ENCODE measurements at places on chromosomes 5 and 9.

DNA sequence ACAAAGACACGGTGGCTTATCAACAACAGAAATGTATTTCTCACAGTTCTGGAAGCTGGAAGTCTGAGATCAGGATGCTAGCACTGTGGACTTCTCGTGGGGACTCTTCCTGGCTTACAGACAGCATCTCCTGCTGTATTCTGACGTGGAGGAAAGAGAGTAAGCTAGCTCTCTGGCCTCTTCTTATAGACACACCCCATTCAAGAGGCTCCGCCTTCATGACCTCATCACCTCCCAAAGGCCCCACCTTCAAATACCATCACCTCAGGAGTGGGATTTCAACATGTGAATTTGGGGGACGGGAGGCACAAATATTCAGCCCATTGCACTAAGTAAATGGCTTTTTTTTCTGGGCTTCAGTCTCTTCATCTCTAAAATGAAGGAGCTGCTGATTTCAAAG, 27.6 kb downstream of the KCNMB1 start:
- no peak for DNase-seq

GRCh38 chr9:124018730-124019697, 7.4 kb downstream of the LHX2 start:
- no peak for DNase-seq

DNA sequence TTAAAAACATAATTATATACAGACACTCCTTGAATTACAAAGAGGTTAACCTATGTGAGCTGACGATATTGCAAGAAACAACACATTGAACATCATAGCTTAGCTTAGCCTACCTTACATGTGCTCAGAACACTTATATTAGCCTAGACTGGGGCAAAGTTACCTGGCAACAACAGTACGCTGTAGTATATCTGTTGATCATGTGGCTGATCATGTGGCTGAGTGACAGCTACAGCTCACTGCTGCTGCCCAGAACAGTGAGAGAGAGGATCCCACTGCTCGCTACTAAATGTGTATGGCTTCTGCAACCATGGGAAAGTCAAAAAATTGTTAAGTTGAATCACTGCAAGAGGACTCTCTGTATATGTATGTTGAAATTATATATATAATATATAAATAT, 169.9 kb downstream of the CDH9 start:
- DNase-seq = no peak

DNA sequence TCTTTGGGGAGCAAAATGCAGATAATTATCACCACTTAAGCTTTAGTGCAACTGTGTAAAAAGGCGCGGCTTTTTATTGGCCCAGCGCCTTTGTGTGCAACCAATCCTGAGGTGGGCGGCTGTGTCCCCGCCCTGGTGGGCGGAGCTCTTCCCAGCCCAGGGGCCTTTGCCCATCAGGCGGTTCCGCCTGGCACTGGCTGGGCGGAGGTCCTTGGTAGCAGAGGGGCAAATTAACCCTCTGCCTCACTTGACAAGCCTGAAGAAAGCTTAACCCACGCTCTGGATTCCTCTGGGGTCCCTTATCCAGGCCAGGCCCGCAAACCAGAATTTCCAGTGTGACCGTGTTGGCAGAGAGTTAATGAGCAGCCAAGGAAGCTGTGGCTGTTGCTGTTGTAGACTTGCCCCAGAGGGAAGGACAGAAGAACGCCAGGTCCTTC, 12.8 kb upstream of the NIPAL4 start:
- no peak for DNase-seq

DNA sequence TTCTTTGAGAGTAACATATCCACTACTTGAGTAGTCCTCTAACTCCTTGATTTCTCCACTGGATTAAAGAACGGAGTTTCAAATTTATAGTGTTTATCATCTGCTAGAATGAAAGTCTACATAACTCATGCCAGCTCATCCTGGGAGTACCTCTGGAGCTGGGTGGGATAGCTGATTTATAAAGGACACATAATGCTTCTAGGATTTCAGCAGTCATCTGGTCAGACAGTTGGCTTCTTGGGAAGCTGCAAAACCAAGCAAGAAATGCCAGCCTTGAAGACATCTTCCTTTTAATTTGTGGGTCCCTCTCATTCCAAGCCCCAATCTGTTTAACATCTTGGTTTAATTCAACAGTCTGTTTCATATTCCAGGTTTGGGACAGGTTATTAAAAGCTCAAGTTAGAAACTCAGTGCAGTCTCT, 3.2 kb downstream of the GALNT10 start:
- no peak for DNase-seq

GRCh38 chr9:136944212-136944518, 373 bp downstream of the FBXW5 start:
- no peak for DNase-seq

GRCh38 chr9:89611425-89611824, 6.6 kb downstream of the GADD45G start:
- no peak for DNase-seq

DNA sequence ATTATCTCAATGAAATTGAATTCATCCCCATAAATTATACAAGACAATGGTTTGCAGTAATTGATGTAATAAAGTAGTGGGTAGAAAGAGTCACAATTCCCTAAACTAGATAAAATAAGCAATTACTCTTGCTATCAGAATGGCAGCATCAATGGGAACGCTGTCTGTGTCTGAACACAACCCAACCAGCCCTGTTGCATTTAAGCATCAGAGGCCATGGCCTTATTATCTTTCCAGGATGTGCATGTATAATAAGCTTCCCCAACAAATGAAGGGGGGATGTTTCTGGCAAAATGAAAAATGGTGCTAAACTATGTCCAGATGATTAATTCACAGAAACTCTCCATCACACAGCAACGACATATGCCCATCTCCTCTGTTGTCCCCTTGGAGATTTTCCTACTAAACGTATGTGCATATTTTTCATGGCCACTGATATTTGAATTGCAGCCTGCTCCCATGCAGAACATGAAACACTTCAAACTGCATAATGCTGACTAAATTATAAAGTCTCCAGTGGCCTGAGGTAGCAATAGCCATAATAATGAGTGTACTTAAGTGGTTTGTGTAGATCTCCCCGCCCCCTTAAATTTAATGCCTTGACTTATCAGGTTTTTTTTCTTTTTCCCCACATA, 306.9 kb upstream of the ADAMTS16 start:
- DNase-seq = no peak

GRCh38 chr5:81749561-81750307, 1.2 kb downstream of the SSBP2 start:
- DNase-seq = peak; percentile 73

GRCh38 chr5:42338136-42338535, 85.1 kb upstream of the GHR start:
- no peak for DNase-seq

DNA sequence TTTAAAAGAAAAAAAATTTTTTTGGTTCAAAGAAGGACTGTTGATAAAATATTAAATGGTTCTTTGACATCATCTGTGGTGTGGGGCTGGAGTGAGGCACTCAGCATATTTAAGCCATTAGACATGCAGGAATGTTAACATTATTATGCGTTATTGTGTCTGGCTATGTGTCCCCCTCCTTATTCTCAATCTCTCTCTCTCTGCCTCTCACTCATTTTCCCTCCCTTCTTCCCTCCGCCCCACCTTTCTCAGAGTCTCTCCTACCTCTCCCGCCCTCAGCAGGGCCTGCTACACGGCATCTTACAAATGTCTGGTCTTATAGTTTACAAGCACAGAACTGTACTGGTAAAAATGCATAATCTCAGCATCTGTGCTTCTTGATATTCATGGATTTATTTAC, 287.8 kb upstream of the TMEM161B start:
- DNase-seq = no peak

- DNase-seq = no peak
Observed at GRCh38 chr9:97502222-97502983, 937 bp downstream of the TMOD1 start.

DNA sequence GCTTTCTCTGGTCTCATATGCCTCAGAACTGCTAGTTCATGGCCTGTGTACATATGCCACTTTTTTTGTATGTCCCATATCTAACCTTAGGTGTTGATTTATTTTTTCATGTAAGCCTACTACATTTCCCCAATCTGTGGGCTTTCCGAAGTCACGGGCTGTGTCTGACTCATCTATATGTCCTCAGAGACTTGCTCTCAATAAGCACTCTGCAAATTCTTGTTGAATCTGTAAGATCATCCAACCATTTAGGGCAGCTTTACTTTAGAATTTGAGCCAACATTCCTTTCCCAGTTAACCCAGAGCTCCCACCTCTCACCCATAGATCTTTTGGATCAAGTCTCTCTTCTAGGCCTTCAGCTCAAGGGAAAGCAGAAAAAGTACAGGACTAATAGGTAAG, 263.4 kb downstream of the SEC61B start:
- no peak for DNase-seq

DNA sequence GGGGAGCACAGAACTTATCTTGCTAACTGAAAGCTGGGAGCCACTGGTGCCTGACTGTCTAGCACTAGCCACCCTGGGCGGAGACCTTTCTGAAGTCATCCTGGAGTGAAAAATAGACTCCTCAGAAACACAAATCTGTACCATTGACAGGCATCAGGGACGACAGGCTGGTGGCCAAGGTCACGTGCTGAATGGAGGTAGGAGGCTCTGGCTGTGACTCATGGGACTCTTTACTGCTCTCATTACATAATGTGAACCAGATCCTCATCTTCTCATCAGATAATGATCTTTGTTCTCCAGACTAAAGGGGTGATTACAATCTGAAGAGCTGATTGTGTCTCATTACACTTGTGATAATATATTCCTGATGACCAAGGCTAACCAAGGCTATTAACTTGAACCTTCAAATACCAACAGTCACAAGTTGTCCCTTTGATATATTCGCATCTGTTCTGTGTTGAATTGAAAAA, 91.8 kb downstream of the SEMA5A start:
- DNase-seq = no peak

DNA sequence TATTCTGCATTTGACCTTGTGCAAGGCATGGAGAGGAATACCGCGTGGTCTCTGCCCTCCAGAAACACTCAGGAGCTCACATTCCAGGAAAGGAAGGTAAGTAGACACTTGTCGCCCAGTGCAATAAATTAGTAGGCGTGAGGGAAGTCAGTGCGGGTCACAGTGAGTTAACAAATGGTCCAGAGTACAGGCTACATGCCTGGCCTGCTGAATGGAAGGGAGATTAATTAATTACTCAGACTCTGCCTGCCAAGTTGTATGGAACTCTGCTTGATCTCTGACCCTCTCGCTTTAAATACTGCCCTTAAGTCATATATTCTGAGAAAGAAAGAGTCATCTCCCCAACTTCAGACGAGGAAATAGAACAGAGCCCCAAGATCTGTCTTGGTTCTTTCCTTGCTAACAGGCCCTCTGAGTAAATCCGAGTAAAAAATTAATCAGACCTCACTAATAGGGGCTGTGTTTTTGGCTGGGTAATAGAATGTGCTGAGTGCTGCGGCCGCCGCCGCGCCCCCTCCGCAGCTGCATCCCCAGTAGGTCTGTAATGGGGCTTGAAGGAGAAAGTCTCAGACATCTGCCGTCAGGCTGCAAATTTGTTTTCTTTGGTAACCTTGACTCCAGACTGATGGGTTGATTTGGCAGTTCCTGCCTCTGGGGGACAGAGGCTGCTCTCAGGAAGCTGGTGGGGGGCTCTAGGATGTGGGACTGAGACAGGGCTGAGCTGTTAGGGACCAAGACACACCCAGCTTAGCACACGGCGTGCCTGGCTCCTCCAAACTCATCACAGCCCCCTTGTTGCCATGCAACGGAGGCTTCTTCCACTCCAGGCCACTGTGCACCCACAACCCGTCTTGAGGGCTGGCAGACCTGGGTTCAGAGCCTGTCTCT, 144.4 kb downstream of the NSG2 start:
- DNase-seq = no peak

DNA sequence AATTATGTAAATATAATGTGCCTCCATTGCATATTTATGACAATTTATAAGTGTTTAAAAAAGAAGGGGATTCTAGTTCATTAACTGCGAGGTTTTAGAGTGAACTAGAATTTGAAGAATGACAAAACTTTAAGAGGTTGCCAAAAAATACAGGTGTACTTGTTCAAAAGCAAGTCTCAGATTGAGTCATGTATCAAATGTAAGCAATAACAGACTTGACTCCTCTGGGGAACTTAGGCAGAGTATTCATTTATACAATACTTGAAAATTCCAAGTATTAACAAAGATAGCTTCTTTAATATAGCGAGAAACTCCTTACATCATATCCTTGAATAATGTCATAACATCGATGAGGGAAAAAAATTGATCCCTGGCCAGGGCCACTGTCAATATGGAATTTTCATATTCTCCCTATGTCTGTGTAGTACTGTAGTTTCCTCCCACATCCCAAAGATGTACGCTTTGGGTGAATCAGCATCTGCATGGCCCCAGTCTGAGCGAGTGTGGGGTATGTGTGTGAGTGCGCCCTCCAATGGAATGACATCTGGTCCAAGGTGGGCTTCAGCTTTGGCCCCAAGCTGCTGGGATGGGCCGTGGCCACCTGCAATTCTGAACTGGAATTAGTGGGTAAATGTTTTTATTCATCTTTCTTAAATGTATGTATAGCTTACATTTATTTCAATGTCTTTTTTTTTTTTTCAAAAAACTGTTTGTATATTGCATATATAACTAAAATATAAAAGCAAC, 70.1 kb downstream of the RIC1 start:
- DNase-seq = no peak

DNA sequence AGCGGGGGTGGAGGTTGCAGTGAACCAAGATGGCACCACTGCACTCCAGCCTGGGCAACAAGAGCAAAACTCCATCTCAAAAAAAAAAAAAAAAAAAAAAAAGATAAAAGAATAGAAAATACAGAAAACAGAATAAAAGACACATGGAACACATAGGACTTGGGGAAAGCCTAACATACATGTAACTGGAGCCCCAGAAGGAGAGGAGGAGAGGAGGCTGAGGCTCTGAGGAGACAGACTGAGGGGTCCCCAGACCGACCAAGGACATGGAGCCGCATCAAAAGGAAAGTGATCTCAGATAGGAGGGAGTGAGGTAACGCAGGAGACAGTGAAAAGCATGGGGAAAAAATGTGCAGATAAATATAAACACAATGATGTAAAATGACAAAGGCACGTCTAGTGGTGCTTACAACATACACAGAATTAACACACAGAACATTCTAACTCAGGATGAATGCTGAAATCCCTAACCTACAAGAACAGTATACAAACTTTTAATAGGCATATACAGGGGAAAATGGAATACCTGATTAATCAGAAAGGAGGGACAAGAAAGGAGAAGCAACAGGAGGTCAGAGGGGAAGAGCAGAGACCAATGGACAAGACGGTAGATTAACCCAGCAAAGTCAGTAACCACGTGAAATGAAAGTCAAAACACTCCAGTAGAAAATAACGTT, 65.2 kb upstream of the UBAC1 start:
- DNase-seq = no peak

- no peak for DNase-seq
Observed at GRCh38 chr5:54186912-54187445, 123.4 kb downstream of the ARL15 start.

Measured in left forelimb (tissue), 1 donor.